ENCODE measurements at places on chromosomes 7 and 10.

DNA sequence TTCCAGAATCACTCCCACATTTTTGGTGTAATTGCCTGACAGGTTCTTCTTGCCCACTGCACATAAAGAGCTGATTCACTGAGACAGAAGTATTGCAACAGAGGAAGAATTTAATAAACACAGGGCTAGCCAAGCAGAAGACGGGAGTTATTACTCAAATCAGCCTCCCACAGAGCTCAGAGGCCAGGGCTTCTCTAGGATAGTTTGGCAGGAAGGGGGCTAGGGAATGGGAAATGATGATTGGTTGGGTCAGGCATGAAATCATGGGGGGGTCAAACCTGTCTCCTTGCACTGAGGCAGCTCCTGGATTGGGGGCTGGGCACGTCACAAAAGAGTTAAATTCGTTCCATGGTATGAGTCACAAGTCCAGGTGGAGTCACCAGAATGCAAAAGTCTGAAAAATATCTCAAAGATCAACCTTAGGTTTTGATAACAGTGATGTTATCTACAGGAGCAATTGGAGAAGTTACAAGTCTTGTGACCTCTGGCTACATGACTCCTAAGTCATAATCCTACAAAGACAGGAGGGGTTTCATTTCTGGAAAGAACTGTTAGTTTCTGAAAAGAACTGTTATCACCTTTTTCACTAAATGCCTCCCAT lies 30.2 kb upstream of the ERCC6 start:
- DNase-seq, result no peak

DNA sequence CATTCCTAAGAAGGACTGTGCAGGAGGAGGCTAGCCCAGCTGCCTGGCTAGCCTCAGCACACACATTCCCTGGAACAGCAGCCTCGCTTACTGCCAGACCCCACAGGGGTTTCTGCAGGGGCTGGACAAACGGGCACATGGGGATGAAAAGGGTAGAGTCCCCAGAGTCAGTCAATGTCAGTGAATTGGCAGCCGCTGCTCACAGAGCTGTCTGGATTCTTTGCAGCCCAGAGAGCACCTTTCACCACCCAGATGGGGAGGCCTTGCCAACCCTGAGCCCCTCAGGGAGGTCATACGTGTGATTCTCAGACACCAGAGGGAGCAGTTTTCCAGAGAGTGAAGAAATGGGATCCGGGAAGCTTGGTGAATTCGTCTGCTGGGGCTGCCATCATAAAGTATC lies 143.3 kb downstream of the KCNMA1 start:
- DNase-seq, result no peak

DNA sequence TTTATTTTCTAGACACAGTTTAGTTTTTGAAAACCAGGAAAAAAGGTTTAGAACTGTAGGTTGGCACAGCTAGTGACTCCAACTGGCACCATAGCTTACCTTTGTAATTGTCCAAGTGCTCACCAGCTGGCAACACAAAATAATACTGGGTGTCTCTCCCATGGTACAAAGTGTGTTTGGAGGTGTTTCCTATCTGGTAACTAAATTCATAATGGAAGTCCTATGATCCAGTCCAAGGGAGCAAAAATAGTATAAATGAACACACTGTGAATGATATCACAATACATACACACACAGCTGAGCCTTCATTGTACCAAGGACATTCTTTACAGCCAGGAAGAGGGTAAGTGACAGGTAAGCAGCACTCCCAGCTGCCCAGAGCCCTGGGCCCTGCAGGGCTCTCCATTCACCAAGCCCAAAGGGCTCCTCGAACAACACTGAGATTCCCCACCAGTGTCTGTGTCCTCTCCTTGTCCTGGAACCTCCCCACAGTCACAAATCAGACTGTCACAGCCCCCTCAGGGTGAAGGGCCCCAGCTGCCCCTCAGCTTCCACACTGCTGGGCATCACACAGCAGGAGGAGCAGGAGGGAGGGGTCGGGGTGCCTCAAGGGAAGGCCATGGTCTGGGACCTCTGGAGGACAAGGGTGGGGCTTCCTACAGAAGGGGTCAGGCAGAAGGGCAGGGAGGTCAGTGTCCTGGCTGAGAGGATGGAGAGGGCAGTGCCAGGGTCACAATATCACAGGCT lies 72.1 kb downstream of the PKD1L1 start:
- DNase-seq, result no peak

GRCh38 chr7:64892666-64893309 lies 10.3 kb upstream of the ZNF273 start:
- DNase-seq, result no peak

GRCh38 chr7:1113548-1113885 lies 25.6 kb downstream of the GPER1 start:
- DNase-seq, result no peak

- no peak for DNase-seq
These were observed 73.8 kb downstream of the SHOC2 start for GRCh38 chr10:110993024-110993693.

DNA sequence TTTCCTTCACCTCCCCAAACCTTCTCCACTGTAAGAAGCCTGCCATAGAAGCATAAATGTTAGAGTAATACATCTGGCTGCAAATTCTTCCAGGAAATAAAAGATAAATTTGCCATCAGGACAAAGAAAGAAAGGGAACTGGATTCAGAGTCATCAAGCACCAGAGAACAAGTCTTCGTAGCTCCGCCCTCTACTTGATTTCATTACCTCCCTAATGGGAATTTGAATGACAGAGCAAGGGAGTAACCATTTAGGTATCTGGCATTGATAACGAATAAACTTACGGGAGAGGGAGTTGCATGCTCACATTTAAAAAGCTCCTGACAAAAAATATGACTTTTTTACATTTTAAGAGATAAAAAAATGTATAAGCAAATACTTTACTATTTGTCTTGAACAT lies 263.4 kb downstream of the NEBL start:
- DNase-seq, result no peak

- DNase-seq, result no peak
These were observed 38.8 kb upstream of the SLC35G1 start for GRCh38 chr10:93854975-93855374.

DNA sequence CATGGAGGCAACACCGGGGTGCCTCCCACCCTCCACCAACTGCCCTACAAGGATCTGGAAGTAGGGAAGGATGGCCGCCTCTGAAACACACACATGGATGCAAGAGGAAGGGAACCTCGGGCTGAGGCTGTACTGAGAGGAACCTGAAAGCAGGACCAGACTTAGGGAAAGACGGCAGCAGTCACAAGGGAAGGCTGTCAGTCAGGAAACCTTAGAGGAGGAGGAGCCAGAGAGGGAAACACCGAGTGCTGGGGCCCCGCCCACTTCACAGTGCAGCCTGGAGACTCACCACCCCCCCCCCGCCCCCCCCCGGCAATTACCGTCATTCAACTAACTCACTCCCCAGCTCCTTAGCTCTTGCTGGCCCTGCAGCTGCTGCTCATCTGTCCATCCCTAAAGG lies 2.5 kb downstream of the CYREN start:
- DNase-seq, result no peak

DNA sequence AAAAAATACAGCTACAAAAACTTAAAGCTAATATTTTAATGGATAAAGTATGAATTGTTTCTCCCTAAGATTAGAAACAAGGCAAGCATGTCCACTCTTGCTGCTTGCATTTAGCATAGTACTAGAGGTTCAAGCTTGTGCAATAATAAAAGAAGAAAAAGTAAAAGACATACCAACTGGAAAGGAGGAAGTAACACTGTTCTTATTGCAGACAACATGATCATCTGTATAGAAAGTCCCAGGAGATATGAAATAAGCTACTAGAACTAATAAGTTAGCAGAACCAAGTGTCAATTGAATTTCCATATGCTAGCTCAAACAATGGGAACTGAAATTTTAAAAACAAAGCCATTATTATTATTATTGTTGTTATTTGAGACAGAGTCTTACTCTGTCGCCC lies 20.0 kb upstream of the RABGEF1 start:
- DNase-seq, result no peak

DNA sequence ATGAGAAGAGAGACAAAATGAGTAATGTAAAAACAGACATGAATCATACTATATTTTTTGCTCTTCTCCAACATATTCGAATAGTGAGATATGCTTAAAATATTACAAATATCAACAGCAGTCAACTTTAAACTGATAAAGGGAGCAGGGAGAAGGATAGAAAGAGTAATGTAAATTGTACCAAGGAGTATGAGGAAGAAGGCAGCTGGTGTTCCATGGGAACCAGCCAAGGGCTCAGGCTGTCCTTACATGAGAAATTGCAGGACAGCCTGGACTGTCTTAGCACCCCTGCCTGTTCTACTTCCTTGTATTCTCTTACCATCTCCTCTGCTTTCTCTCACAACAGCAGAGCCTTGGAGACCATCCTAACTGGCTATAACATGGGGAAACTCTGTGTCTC lies 128.7 kb downstream of the TSPAN12 start:
- DNase-seq, result no peak

GRCh38 chr7:132441935-132442334 lies 134.3 kb downstream of the PLXNA4 start:
- no peak for DNase-seq

DNA sequence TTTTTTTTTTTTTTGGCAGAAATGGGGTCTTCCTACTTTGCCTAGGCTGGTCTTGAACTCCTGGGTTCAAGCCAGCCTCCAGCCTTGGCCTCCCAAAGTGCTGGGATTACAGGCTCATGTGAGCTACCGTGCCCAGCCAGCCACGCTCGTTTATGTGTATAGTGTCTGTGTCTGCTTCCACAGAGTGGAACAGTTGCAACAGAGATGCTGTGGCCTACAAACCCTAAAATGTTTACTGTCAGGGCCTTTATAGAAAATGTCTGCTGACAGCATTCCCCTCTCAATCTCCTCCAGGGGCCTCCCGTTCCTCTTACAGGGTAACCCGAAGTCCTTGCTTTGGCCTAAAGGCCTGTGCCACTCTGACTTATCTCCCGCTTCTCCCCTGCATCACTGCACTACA lies 87.6 kb upstream of the LEP start:
- no peak for DNase-seq

GRCh38 chr10:27717861-27718260 lies 27.8 kb downstream of the MKX start:
- no peak for DNase-seq

DNA sequence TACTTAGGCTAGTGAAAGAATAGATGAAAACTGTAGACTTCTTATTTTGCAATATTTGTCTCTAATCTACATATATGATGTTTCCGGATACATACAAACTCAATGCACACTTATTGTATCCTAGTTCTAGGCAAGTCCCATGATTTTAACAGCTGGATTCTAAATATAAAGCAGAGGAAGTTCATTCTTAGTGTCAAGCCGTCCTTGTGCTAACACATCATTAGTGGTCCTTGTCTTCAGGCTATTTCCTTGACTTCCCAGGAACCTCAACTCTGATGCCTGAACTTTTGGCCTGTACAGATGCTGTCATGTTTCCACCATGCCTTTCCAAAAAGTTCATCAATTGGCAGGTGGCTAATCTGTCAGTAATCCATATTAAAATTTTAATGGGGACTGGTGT lies 301.9 kb upstream of the DGKB start:
- no peak for DNase-seq

DNA sequence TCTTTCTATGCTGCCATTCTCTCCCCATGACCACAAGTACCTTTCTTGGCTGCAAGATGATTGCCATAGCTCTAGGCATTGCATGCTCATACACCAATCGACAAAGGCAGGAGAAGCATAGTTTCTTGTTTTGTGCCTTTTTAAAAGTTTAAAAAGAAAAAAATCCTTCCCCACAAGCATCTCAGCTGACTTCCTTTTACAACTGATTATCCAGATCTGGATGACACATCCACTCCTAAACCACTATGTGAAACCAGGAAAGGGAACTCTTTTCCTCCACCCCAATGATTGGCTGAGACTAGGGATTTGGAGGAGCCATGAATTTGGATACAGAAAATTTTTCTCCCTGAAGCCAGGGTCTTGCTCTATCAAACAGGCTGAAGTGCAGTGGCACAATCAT lies 14.5 kb upstream of the LRRC4 start:
- DNase-seq, result no peak

DNA sequence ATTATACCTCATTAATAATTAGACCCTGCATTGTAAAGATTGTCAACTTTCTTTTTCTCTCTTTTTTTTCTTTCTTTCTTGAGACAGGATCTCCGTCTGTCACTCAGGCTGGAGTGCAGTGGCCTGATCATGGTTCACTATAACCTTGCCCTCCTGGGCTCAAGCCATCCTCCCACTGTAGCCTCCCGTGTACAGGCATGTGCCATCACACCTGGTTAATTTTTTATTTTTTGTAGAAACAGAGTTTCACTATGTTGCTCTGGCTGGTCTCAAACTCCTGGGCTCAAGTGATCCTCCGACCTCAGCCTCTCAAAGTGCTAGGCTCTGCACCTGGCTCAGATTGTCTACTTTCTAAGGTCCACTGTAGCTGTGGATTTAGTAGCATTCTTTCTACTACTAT lies 50.7 kb downstream of the MDFIC start:
- DNase-seq, result no peak

DNA sequence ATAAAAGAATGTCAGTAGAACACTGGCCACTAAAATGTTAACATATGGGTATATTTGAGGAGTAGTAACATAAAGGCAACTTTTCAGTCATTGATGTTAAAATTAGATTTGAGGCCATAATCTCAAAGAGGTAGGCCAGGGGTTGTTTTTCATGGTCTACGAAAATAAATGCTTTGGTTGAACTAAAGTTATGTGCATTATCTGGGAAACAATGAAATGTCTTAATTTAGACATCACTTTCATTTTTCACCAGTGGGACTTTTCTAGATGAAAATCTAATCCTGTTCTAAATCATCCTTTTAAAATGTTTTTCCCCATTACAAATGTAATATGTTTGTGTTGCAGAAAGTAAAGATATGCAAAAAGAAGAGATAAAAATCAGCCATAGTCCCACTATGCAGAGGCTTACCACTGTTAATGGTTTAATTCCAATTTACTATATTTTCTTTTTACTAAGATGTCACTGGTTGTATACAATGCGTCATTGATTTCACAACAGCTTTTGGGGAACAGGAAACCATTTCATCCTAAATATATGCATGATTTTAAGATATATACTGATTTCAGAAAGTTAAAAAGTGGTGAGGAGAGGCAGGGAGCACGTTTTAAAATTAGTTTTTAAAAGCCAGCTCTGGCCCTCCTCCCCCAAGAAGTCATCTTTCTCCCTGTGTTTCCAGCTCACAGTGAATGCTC lies 64.3 kb downstream of the ARID5B start:
- DNase-seq, result no peak

GRCh38 chr10:126252884-126253610 lies 135.2 kb downstream of the ADAM12 start:
- DNase-seq, result no peak

GRCh38 chr10:85105614-85106255 lies 777.3 kb downstream of the CCSER2 start:
- DNase-seq, result no peak

GRCh38 chr7:108869070-108869469 lies 299.4 kb downstream of the DNAJB9 start:
- no peak for DNase-seq

DNA sequence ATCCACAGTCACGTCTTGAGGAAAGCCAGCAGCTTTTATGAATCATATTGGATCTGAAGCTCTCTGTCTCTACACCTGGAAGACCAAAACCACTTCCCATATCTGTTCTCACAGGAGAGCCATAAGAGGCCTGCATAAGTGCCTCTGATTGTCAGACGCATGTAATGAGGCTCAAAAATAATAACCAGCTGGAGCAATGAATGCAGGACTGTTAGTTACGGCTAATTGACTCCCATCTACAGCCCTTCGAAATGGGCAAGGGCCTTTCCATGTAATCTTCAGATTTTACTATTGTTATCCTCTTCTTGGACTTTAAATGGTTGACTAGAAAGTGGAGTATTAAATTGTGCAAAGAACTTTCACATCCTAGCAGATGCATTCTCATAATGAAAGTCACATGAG lies 4.4 kb upstream of the SEMA3C start:
- DNase-seq, result no peak

Data from NCI-H1930 (cell line).